ENCODE measurements at places on chromosomes 5 and 9.

DNA sequence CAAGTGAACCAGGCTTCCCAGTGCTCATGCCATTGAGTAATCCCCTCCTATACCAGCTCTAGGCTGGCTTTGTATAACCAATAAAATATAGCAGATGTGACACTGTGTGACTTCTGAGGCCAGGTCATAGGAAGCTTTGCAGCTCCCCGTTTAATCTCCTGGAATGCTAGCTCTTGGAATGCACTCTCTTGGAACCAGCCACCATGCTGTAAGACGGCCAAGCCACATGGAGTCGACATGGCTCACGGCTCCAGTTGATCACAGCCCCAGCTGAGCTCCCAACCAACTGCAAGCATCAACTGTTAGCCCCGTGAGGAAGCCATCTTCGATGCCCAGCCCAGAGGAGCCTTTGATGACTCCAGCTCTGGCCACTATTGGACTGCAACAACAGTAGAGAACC lies 74.5 kb downstream of the SH3TC2 start:
- no peak for DNase-seq

DNA sequence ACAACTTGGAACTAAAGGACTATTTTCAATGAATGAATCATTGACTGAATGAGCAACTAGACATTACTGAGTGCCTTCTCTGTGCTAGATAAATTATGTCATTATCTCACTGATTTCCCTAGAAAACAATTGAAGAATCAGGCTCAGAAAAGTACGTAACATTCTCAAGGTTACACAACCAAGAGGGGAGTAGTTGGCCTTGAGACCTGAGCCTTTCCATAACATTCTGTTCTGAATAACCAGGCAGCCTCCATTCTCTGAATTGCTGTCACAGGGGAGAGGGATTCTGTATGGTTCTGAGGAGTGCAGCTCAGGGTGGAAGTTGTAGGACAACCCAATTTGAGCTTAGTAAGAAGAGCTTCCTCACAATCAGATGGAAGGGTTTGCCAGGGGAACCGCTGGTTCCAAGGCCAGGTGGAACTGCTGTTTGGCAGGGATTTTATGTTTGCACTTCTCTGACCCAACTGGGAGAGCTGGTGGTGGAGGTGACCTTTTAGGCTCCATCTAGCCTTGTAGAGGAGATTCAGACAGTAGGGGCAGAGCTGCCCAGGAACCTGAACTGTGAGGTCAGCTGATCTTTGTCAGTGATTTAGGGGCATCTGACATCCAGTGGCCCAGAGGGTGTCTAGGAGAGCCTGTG lies 16.3 kb downstream of the POLR1E start:
- DNase-seq, result no peak

GRCh38 chr9:136282272-136282861 lies 21.5 kb downstream of the CCDC187 start:
- no peak for DNase-seq

GRCh38 chr5:158485604-158486081 lies 614.1 kb downstream of the EBF1 start:
- no peak for DNase-seq

- DNase-seq, result peak; percentile 17
These were observed 61.7 kb downstream of the TRIO start for GRCh38 chr5:14204785-14205321.

- DNase-seq, result no peak
These were observed 14.0 kb upstream of the TRIM14 start for GRCh38 chr9:98132806-98133631.

GRCh38 chr5:181156758-181157157 lies 9.4 kb downstream of the OR2V2 start:
- no peak for DNase-seq

- no peak for DNase-seq
These were observed 117.8 kb upstream of the CACNA1B start for GRCh38 chr9:137759649-137760321.

DNA sequence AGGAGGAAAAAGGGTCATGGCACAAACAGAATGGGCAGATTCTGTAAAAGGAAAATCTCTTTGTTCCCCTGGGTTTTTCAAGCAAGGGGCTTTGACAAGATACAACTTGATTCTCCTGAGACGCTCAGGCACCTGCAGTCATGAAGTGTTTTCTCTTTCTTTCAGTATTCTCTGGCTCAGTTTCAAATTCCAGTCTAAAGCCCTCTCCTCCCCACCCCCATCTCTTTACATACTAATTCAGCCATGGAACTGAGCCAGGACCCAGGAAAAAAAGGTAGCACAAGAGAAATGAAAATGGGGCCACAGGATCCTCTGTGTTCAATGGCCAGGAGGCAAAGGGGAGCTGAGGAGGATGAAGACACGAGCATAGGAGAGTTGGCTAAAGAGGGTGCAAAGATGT lies 408.4 kb downstream of the SPOCK1 start:
- DNase-seq, result no peak

DNA sequence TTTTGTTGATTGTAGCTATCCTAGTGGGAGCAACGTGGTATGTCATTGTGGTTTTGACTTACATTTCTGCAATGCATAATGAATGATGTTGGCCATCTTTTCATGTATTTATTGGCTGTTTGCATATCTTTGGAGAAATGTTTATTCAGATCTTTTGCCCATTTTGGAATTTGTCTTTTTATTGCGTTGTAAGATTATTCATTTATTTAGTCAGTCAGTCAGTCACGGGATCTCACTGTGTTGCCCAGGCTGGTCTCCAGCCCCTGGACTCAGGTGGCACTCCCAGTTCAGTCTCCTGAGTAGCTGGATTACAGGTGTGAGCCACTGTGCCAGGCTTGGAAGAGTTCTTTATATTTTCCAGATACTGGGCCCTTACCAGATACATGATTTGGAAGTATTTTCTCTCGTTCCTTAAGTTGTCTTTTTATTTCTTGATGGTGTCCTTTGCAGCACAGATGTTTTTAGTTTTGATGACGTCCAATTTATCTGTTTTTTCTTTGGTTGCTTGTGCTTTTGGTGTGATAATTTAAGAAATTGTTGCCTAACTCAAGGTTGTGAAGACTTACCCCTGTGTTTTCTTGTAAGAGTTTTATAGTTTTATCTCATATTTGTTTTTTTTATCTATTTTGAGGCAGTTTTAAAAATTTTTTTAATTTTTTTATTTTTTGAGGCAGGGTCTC lies 67.1 kb downstream of the EHMT1 start:
- DNase-seq, result no peak

DNA sequence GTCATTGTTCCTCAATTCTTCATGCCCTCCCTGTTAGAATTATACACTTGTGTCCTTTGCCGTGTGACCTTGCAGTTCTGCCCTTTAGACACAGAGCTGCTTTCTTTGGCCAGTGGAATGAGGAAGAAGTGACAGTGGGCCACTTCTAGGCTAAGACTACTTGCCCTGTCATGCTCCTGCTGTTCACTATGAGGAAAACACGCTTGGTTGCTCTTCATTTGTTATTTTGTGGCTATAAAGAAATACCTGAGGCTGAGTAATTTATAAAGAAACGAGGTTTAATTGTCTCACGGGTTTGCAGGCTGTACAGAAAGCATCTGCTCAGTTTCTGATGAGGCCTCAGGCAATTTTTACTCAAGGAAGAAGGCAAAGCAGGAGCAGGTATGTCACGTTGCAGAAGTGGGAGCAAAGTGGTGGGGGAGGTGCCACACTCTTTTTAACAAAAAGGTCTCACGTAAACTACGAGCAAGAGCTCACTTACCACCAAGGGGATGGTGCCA lies 279.1 kb upstream of the DMAC1 start:
- no peak for DNase-seq

DNA sequence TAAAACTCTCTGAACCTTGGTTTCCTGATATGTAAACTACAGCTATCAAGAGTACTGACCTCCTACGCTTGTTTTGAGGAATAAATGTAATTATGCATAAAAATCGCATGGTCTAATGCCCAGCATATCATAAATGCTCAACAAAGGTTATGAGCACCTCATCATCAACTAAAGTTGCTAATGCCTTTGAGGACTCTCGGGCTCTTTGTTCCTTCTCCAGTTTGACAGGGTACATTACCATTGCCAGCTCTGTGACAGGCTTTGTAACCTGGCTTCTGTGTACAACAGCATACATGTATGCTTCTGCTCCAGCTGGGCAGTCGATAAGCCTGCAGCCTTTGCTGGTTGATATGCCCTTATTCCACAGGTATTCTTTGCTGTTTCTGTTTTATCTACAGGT lies 95.2 kb downstream of the C9orf152 start:
- DNase-seq, result no peak

DNA sequence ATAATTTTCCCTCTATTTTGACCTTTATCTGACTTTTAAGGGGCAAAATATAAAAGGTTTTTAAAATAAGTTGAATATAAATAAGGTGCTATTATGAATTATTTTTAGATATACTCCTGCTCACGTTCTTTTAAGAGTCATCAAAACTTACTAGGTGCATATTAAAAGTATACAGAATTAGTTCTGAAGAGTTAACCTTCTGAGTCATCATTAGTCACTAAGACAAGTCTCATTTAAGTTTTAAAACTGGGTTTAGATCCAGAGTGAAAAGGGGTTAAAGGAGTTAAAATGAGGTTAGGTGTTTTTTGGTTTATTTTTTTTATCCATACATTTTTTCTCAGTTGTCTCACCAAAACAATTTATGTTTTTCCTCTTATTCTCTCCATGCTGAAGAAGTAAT lies 41.7 kb downstream of the SMIM15 start:
- no peak for DNase-seq

GRCh38 chr9:126395439-126396212 lies 69.0 kb downstream of the MVB12B start:
- DNase-seq, result no peak

DNA sequence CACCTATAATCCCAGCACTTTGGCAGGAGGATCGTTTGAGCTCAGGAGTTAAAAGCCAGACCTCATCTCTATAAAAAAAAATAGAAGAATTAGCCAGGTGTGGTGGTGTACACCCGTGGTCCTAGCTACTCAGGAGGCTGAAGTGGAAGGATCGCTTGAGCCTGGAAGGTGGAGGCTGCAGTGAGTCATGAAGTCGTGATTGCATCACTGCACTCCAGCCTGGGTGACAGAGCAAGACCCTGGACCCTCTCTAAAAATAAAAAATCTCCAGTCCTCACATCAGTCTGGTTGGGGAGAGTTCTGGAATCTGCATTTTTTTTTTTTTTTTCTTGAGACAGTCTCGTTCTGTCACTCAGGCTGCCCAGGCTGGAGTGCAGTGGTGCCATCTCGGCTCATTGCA lies 9.3 kb downstream of the FPGS start:
- no peak for DNase-seq

GRCh38 chr9:136403915-136404800 lies 4.2 kb upstream of the SNAPC4 start:
- DNase-seq, result no peak

DNA sequence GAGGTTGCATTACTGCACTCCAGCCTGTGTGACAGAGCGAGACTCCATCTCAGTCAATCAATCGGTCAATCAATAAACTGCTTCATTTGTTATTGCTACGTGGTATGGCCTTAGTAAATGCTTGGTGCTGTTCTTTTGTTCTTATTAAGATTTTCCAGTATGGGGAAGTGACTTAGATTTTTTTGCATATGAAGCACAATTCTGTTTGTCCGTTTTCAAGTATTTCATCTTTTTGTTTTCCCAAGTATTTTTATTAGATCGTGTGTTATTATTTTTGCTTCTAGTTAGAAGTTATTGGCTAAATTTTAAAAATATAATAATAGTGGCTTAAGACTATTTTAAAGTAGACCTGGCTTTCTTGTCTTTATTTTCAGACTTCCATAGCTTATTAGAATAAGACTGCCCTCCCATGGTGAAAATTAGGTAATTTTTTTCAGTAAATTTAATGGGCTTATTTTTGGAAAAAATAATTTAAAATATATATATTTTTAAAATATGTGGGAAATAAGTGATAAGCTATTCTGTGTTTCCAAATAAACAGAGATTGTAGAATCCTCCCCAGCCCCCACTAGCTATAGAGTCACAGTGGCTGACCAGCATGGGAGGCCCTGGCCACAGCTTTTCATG lies 14.7 kb upstream of the OMD start:
- DNase-seq, result no peak

DNA sequence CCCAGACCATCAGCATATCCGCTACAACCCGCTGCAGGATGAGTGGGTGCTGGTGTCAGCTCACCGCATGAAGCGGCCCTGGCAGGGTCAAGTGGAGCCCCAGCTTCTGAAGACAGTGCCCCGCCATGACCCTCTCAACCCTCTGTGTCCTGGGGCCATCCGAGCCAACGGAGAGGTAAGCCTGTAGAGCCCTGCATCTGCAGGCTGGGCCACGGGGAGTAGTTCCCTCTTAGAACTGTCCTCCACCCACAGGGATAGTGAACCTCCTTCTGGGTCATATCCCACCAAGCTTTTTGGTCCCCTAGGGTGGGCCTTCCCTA lies 569 bp downstream of the GALT start:
- no peak for DNase-seq

- no peak for DNase-seq
These were observed 22.0 kb upstream of the IL17B start for GRCh38 chr5:149401051-149401450.

- DNase-seq, result no peak
These were observed 17.5 kb upstream of the CCDC192 start for GRCh38 chr5:127685662-127686061.

GRCh38 chr9:7028591-7028990 lies 270.8 kb downstream of the KDM4C start:
- DNase-seq, result no peak

- DNase-seq, result no peak
These were observed 126.0 kb downstream of the WNK2 start for GRCh38 chr9:93309889-93310425.

- DNase-seq, result no peak
These were observed 54.8 kb upstream of the HMHB1 start for GRCh38 chr5:143757116-143757515.

GRCh38 chr5:41973087-41973486 lies 48.0 kb downstream of the FBXO4 start:
- no peak for DNase-seq

GRCh38 chr9:78021697-78022096 lies 9.9 kb downstream of the GNAQ start:
- no peak for DNase-seq

DNA sequence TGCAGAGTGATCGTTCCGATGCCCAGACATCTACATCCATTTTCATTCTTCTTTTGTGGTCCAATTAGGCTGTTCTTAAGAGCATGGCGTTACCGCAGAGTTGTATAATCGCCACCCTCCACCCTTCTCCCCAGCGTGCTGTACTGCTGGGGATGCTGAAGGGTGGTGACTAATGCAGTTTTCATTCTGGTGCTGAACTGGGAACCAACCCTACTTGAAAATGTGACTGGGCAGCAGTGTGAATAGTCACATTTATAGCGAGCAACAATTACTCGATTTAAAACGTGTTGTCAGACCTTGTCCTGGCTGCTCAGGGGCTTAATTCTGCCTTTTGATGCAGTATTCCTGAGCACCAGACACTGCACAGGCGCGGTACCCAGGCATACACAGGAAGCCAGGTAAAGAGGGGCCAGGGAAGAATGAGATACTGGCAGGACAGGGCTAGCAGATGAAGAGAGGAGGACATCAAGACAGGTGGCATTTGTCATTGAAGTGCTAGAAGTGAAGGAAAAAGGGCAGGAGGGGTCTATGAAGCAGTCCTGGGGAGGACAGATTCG lies 719 bp upstream of the ISCA1 start:
- no peak for DNase-seq
